ENCODE measurements at places on chromosomes 16 and 17.

DNA sequence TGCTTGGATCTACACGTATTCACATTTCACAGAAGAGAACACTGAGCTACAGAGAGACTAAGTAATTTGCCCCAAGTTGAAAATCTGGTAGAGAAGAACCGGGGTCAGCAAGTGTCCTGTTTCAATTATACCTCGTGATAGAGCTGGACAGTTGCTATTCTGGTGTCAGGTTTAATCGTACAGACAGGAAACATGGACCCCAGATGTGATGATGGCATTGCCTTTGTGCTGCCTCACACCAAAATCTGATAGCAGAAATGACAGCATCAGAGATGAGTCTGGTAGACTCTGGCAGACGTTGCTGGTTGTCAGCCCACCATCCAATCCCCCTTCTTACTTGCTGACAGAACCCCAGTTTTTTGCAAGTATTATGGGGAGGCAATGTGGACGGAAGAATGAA, 112.1 kb upstream of the FOXF1 start:
- DNase-seq, result no peak

- no peak for DNase-seq
These were observed 2.7 kb upstream of the CTRB1 start for GRCh38 chr16:75216127-75216526.

- no peak for DNase-seq
These were observed 4.5 kb downstream of the PRKAR1A start for GRCh38 chr17:68516732-68517131.

DNA sequence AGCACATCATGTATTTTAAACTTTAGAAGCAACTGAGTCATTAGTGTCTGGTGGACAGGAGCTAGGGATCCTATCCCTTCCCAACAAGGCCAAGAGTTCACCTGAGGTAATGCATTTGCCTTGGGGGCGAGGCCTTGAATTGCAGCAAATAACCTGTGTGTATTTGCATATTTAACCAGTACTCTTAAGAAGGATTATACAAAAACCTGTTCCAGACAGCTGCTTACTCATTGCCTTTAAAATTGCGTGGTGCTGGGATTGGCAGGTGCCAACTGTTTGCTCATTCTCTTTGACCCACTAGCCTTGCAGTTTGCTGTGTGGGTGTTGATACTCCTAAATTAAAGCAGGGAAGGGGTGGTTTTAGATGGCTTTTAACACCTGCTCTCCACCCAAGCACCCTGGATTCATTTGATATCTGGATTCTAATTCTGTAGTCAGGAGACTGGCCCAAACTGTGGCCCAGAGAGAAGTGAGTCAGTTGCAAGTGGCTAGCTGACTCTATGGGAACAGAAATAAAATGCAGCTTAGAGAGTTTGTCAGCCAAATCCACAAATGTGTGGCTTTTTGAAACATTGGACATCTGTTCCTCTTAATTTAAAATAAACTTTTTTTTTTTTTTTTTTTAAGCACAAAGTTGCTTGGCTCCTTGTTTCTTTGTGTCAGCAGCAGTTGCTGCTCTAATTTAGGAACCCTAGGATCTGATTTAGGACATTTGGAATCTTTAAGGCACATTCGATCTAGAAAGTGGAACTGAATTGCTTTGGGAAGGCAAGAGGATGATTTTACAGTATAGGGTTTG, 46.9 kb downstream of the TUBD1 start:
- DNase-seq, result peak; percentile 22

- no peak for DNase-seq
These were observed 92.4 kb upstream of the CDYL2 start for GRCh38 chr16:80896776-80897175.

GRCh38 chr17:29645515-29646051, 22.9 kb upstream of the CORO6 start:
- DNase-seq, result no peak

DNA sequence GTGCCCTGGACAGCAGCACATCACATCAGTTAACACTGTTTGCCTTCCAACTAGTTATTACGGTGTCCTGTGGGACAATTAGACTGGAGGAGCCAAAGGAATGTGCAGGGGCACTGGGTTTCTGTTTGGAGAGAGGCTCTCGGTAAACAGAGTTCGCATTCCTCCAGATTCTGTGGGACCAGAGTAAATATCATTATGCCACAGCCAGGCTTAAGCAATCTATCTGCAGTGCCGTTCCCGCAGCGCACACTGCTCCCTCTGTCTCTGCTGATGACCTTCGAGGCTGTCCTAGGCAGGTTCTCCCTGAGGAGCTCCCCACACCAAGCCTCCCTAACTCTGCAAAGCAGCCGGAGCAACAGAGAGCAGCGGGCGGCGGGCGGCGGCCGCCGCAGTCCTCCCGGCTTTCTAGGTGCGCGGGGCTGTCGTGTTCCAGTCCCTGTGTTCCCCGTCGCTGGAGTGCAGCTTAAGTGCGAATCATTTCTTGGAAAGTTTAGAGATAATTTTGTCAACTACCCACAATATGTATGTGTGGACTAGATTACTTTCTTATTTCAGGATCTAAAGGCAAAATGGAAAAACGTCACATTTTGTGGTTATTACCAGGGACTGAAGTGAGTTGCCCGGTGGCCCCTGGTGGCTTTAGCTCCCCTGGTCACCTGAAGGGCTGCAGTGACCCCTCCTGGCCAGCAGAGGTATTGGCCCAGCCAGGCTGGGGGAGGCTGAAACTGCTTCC, 43.3 kb downstream of the PGS1 start:
- peak; percentile 94 for DNase-seq

DNA sequence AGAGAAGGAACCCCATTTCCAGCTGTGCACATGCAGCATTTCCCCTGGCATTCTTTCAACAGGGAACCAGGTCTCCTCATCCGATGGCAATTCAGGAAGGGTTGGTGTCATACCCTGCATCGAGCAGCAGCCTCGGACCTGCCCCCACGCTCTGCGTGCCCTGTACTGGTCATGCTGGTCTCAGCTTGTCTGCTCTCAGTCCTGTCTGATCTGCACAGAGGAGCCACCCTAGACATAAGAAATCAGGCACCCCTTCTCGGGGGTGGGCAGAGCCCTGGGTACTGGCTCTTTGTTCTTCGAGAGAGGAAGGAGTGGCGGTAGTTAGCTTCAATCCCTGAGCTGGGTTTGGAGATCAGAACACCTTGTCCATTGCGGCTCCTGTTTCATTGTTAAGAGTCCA, 162.0 kb upstream of the RPH3AL start:
- DNase-seq, result peak; percentile 81
